GM23338 (cell line): ENCODE measurements at places on chromosomes 5 and 9. TPM values are rescaled to one million over a fixed set of nuclear protein-coding genes. Genes with fewer than 3 reads are reported as not detected.

SHOC1 gene
- not detected in 2 replicates for total RNA-seq

ELOVL7 gene
- total RNA-seq = 6.5 and 7.0 TPM in 2 replicates

FBP2 gene
- total RNA-seq = not detected in 2 replicates

TJP2 gene
- total RNA-seq = 176 and 234 TPM in 2 replicates

LCN1 gene
- not detected in 2 replicates for total RNA-seq

GALNT12 gene
- total RNA-seq = 23.6 and 27.5 TPM in 2 replicates

ADAMTSL1 gene
- total RNA-seq = 2.0 and 5.0 TPM in 2 replicates

RANBP17 gene
- total RNA-seq = 53.1 and 92.5 TPM in 2 replicates

TPRN gene
- 29.2 and 29.3 TPM in 2 replicates for total RNA-seq

DNA sequence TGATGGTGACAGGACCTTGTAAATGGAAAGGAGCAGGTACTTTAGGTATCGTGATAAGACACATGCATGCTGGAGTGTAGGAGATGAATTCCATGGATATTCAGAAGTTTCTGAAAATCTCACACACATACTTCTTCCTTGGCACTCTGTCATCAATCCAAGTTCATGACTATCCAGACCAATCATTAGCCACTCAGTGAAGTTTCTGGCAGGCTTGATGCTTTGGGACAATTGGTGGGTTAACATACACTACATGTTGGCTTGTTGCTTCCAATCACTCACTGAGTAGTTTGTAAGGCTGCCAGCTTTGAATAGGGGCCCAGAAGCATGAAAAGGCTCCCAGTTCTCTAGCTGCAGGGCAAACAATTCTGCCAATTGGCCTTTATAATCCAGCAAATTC lies 147.6 kb downstream of the CEMIP2 start:
- H3K4me1 ChIP-seq = no peaks in the 10 kb centered on the region
- H3K27me3 ChIP-seq = no peaks in the 10 kb centered on the region
- H3K4me3 ChIP-seq = no peak overlapping the region
- H3K27ac ChIP-seq = no peak overlapping the region
- DNase-seq = no peak

DNA sequence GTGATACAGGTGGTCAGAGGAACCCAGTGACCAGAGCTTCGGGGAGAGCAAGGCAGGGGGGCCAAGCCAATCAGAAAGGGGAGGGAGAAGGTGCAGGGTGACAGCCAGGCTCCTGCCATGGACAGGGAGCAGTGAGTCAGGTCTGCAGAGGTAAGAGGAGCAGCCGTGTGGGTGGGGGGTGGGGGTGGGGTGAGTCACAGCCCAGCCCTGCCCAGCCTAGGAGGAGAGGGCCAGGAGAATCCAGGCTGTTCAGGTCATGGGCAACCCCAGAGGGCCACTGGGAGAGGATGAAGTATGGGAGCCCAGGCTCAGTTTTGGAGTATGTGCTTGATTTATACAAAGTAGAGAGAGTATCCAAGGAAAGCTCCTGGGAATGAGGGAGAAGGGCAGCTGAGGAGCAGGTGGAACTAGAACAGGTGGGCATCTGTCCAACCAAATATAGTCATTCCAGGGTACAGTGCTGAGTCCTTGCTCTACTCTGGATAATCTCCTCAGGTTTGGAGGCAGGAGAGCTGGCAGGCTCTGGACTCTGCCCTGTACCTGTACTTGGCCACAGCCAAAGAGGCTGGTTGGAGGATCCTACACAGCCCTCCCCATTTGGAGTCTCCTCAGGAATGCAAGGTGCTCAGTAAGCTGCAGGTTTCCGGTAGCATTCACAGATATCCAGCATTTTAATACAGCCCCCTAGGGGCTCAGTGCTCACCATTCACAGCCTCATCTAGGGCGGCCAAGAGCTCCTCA lies 1.6 kb downstream of the HBEGF start:
- H3K27ac ChIP-seq = no peak overlapping the region
- peak; percentile 65 for DNase-seq
- H3K27me3 ChIP-seq = peaks cover 15% of the 10 kb centered on the region

DNA sequence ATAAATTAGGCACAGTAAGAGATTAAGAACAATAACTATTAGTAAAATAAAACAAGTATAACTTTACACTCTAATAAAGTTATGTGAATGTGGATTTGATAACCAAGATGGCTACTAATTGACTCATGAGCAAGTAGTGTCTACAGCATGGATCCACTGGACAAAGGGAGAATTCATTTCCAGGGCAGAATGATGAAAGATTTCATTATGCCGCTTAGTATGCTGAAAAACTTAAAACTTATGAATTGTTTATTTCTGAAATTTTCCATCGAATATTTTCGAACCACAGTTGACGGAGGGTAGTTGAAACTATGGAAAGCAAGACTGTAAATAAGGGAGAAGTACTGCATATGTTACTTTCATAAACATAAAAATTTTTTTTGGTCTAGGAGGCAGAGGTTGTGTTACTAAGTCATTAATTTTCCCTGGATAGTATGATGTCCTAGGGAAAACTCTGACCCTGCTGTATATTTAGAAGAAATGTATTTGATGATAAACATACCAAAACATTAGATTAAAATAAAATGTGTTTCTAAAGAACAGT lies 24.9 kb upstream of the TARS1 start:
- H3K36me3 ChIP-seq = no peaks in the 10 kb centered on the region
- no peak overlapping the region for H3K27ac ChIP-seq
- no peak overlapping the region for H3K4me3 ChIP-seq
- no peaks in the 10 kb centered on the region for H3K27me3 ChIP-seq
- no peak for DNase-seq
- no peaks in the 10 kb centered on the region for H3K4me1 ChIP-seq

GRCh38 chr9:4281676-4282075 lies 18.2 kb downstream of the GLIS3 start:
- no peaks in the 10 kb centered on the region for H3K4me1 ChIP-seq
- H3K4me3 ChIP-seq = no peak overlapping the region
- H3K36me3 ChIP-seq = no peaks in the 10 kb centered on the region
- DNase-seq = no peak

DNA sequence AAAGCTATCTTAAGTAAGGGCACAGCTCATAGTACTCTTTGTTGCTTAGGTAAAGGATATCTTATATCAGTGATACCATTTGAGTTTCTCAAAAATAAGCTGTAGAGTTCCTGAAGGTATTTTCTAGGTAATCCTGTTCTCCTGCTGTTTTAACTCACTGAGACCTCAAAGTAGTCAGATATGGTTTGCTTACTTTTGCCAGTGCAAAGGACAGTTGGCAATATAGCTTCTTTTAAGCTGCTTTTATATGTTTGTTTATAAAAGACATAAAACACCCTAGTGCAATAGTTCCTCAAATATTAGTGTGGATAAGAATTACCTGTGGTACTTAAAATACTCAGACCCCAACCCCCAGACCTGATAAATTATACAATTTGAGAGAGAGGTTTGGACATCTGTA lies 12.1 kb downstream of the NCBP1 start:
- no peaks in the 10 kb centered on the region for H3K27me3 ChIP-seq
- no peak for DNase-seq
- peaks cover 47% of the 10 kb centered on the region for H3K36me3 ChIP-seq

- DNase-seq = no peak
- H3K27me3 ChIP-seq = no peaks in the 10 kb centered on the region
- no peaks in the 10 kb centered on the region for H3K4me1 ChIP-seq
- no peak overlapping the region for H3K4me3 ChIP-seq
- no peaks in the 10 kb centered on the region for H3K36me3 ChIP-seq
Measured at GRCh38 chr5:57113481-57113880, 60.4 kb upstream of the GPBP1 start.

GRCh38 chr5:34932947-34933346 lies 3.6 kb downstream of the DNAJC21 start:
- no peaks in the 10 kb centered on the region for H3K27me3 ChIP-seq
- H3K4me3 ChIP-seq = no peak overlapping the region
- peaks cover 23% of the 10 kb centered on the region; the same call in 1 of the 2 replicates for H3K36me3 ChIP-seq

DNA sequence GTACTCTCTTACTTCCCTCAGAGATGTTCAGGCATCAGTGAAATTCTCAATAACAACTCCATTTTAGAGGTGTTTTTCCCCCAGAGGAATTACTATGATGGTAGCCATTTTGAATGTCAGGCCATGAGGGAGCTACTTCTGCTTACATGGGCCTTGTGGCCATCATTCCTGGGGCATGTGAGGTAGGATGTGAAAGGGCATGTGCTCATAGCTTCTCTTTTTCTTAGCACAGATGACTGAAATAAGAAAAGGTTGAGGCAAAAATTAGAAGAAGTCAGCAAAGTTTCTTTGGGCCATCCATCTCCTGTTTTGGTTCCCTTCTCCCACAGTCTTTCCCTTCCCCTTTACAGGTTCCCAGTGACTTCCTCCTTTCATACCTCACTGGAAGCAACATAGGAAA lies 68.8 kb downstream of the FEM1C start:
- no peaks in the 10 kb centered on the region for H3K27me3 ChIP-seq
- H3K36me3 ChIP-seq = no peaks in the 10 kb centered on the region
- no peak overlapping the region for H3K27ac ChIP-seq
- H3K4me1 ChIP-seq = peaks cover 25% of the 10 kb centered on the region

GRCh38 chr5:58275516-58275915 lies 184.4 kb downstream of the PLK2 start:
- no peak overlapping the region for H3K4me3 ChIP-seq
- H3K27me3 ChIP-seq = no peaks in the 10 kb centered on the region
- no peaks in the 10 kb centered on the region for H3K4me1 ChIP-seq
- no peaks in the 10 kb centered on the region for H3K36me3 ChIP-seq

DNA sequence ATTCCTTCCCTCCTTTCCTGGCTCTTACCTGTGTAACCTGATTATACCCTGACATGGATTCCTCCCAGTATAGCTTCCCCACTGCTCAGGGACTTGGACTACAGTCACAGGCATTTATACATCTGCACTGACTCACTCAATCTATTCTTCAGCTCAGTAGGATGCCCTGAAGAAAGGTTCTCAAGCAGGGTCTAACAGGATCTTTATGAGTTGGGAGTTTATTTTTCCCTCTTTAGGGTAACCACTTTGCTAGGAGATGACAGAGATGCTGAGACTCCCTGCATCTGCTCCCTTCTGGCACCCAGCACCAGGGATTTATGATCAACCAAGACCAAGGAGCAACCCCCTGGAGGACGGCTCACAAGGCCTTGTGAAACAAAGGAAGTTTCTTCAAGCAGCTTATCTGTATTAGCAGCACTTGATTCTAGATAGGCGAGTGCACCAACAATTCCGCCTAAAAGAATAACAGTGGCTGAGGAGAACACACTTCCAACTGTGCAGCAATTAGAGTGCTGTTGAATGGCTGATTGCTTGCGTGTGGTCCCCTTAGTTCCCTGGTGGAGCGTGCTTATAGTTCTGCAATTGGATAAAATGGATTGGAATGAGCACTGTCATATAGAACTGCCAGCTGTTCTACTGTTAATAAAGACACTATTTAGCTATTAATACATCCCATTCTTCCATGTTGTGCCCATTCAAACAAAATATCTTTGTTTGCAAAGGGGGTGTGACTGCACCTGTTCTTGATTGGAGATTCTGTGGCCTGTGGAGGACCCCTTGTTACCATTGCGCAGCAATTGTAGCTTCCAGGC lies 482.6 kb downstream of the ZNF608 start:
- H3K4me3 ChIP-seq = no peak overlapping the region
- H3K36me3 ChIP-seq = no peaks in the 10 kb centered on the region
- H3K27me3 ChIP-seq = no peaks in the 10 kb centered on the region

DNA sequence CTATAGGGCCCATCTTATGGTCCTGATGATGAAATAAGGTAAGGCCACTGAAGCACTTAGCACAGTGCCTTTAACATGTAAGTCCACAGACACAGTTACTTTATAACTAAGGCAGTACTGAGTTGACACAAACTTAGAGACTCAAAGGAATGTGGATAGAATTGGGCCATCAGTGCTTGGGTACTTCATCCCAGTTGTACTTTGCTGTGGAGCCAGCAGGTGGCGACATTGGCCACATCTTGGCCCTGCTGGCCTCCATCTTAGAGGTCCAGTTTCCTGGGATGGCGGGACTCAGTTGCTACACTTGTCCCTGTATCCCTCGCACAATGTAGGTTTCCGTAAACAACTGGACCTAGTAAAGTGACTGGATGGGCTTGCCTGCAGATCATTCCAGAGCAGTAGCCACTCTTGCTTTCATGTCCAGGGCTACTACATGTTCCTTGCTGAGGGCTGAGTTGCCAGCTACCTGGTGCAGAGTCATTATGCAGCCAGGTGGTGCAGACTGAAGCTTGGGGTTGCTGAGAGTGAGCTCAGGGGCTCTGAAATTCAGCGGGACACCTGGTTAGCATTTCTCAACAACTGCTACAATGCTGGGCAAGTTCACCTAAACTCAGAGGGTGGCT lies 10.6 kb downstream of the MTAP start:
- no peaks in the 10 kb centered on the region for H3K4me1 ChIP-seq
- no peak overlapping the region for H3K4me3 ChIP-seq

- H3K27me3 ChIP-seq = peaks cover 60% of the 10 kb centered on the region
- H3K36me3 ChIP-seq = no peaks in the 10 kb centered on the region
- H3K27ac ChIP-seq = no peak overlapping the region
- peak overlapping the region; percentile 72 for H3K4me3 ChIP-seq
- DNase-seq = peak; percentile 65
- no peaks in the 10 kb centered on the region for H3K4me1 ChIP-seq
Measured at GRCh38 chr5:1445689-1446601, 705 bp upstream of the SLC6A3 start.

DNA sequence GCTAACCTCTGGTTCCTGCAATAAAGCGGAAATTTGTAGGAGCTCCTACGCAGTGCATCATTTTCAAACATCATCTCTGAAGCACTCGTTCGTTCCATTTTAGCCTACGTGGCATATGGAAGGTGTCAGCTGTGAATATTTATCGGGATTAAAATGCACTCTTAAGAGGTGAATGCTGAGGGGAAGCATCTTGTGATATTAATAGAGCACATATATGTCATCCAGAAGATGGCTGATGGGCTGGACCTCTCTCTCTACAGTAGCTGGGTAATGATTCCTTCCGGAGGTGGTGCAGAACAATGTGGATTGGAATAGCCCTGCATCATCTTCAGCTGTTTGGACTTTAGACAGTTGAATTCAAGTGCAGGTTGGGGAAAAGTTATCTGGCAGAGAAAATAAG lies 478.7 kb downstream of the DMAC1 start:
- no peak for DNase-seq
- peaks cover 14% of the 10 kb centered on the region for H3K4me1 ChIP-seq
- H3K27me3 ChIP-seq = no peaks in the 10 kb centered on the region
- no peak overlapping the region for H3K27ac ChIP-seq

GRCh38 chr9:115275753-115276152 lies 157.8 kb upstream of the TNC start:
- H3K27ac ChIP-seq = no peak overlapping the region
- no peaks in the 10 kb centered on the region for H3K36me3 ChIP-seq
- no peak overlapping the region for H3K4me3 ChIP-seq
- peaks cover 6% of the 10 kb centered on the region; the same call in 1 of the 2 replicates for H3K4me1 ChIP-seq
